ENCODE measurements at places on chromosomes 1 and 21.

- DNase-seq, result no peak
Observed at GRCh38 chr1:184858288-184858687, 103.6 kb upstream of the EDEM3 start.

- no peak for DNase-seq
Observed at GRCh38 chr21:16502273-16502672, 772.5 kb downstream of the USP25 start.

GRCh38 chr1:15008783-15009729 is 144.5 kb upstream of the TMEM51 start:
- DNase-seq, result no peak

- peak; percentile 42 for DNase-seq
Observed at GRCh38 chr1:91015358-91015780, 6.5 kb downstream of the ZNF644 start.

DNA sequence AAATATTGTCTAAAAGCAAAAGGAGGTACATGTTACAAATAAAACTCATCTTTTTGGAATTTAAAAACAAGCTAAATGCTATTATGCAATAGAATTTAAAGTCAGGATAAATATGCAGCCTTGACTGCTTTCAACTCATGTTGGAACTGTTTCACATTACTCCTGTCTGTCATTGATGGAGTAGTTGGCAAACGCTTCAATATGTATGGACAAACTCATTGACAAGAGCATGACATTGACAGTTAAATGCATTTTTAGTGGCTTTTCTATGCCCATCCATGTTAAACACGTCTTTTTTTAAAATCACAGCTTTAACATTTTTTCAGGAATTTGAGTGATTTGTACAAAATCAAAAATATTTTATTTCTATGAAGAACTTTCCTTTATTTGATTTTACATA is 1560.5 kb downstream of the KCNT2 start:
- DNase-seq, result no peak

DNA sequence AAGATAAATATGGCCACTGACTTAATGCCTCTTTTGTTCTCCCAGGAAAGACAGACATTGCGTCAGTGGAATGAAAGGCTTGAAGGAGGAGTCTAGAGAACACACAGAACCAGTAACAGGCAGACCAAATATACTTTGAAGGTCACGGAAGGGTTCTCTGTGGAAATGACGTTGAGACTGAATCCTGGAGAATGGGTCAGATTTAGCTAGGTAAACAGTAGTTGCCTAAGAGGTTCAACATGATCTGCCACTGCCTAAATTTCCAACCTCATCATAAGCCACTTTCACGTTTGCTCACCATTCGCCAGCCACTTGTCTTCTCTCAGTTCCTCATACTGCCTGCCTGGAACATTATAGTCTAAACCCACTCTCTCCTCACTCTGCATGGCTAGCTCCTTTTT is 20.5 kb downstream of the PLA2G4A start:
- DNase-seq, result no peak

DNA sequence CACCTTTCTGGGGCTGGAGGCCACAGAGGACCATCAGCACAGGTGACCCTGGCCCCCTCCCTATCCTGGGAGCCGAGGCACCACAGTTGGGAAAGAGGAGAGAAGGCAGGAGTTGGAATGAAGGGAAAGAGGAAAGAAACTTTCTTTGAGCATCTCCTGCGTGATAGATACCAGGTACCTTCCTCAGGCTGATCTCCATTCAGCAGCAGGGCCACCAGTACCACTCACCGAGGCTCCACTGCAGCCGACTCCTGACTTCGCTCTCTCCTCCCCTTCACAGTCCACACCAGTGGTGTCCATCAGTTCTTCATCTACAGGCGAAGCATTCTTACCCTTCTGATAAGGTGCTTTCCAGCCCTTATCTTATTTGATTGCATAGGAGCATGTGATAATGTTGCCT is 55.3 kb downstream of the LGR6 start:
- DNase-seq, result no peak

DNA sequence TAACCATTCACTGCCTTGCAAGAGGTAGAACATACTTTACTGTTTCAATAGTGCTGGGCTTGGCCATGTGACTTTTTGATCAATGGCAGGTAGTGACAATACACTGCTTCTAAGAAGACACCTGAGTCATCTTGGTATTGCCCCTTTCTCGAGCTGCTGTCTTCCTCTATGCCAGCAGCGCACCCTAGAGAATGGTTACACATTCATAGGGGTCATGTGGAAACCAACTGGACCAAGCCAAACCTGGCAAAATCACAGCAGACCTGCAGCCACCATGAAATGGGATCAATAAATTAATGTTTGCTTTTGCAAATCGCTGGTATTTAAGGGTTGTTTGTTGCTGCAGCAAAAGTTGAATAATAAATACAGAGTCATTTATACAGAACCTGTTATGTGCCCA is 122.3 kb downstream of the GRIK1 start:
- no peak for DNase-seq

DNA sequence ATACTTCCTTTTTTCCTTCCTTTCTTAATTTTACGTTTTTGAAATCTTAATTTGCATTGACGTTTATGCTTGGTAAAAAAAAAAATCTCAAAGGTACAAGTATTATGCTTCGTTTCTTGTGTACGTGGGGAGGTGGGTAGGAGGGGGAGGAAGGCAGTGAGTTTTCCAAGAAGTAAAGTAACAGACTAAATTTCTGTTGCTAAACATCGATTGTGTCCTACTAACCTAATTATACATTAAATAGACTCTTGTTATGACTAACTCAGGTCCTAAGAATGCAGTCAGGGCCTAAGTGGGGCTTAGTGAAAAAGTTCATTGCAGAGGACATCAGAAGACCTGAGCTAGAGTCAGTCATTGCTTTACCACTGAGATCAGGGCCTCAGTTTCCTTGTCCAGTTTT is 17.5 kb downstream of the NEK7 start:
- no peak for DNase-seq

DNA sequence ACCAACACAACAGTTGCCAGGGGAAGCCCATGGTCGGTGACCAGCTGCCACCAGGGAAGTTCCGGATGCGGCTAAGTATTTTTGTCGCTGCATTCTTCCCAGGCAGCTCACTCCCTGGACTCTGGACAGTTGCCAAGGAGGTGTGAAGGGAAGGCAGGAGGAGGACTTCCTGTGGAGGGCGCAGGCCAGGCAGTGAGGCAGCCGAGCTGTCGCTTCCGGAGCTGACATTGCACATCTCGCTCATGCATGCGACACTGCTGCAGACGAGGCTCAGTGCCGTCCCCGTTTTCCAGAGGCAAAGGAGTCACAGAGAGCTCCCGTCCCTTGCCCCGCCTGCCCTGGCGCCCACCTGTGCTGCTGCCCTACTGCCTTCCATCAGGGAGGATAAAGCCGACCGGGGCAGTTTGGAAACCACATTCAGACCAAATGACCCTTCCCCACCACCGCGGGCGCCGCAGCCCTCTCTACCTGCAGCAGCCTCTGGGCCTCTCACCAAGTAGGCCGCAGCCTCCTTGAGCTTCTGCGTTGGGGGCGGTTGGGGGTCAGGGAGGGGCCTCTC is 81.4 kb downstream of the NENF start:
- peak; percentile 95 for DNase-seq

GRCh38 chr1:89198491-89199072 is at the start of gene GBP4:
Gene GBP4, minus strand, starts transcription at chr1:89198942. Its CDS starts 108 bp downstream, at chr1:89198834.
- peak; percentile 20 for DNase-seq

GRCh38 chr1:162906485-162906884 is 45.5 kb upstream of the CCDC190 start:
- peak; percentile 74 for DNase-seq

DNA sequence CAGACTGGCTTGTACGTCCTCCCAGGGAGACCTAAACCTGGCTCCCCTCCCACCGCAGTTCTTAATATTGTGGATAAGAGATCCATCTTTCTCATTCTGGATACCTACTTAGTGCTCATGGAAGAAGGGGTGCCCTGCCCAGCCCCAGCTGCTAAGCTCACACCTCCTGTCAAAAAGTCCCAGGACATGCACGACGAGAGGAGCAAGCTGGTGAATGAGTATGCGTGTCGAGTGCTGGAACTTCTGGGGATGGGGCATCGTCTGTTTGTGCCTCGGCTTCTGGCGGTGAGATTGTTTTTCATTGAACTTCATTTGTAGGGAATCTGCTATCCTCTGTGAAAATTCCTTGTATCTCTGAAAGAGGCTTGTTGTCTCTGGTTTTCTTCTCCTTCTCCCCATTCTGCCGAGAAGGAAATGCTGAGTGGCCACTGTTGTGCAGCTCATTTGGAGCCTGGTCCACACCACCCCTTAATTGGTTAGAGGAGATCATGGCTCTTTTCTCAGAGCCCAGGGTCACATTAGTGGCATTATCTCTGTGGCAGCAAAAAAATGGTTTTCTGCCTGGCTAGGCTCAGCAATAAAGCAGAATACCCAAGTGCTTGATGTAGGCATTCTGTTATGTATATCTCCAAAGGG is 199.4 kb upstream of the CACYBP start:
- no peak for DNase-seq

DNA sequence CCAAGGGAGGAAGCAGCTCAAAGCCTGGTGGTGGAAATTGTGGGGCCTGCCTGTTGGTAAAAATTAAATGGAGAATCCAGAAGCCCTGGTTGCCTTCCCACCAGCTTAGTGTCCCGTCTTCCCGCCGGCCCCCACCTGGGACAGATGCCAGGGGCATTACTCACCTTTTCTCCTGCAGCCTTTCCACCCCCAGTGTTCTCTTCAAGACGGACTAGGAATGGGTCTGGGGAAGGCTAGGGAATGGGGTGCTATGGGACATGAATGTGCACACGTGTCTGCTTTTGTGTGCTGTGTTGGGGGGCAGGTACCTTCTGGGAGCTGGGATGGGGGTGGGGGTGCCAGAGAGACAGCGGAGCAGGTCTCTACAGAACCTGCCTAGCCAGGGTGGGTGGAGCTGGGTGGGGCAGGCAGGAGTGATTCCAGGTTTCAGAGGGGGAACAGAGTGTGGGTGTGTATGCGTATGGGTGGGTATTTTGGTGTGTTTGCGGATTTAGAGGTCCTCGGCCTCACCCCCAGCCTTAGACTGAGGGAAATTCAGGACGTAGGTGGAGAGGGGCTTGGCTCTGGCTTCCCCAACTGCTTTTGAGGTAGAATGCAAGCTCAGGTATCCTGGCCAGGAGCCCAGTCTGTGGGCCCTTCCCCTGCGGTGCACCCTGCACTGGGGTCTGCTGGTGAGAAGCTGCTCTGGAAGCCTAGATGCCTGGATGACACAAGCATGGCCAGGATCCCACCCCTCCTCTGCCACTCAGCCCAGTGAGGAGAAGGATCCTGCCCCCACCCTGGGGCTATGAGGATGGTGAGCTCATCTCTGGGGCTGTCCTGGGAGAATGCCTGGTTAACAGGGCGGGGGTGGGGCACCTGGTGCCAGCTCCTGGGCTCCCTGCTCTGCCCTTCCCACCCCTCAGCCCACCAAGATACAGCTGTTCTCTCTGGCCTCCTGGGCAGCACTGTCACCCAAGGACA is 7.8 kb downstream of the VANGL2 start:
- peak; percentile 84 for DNase-seq

DNA sequence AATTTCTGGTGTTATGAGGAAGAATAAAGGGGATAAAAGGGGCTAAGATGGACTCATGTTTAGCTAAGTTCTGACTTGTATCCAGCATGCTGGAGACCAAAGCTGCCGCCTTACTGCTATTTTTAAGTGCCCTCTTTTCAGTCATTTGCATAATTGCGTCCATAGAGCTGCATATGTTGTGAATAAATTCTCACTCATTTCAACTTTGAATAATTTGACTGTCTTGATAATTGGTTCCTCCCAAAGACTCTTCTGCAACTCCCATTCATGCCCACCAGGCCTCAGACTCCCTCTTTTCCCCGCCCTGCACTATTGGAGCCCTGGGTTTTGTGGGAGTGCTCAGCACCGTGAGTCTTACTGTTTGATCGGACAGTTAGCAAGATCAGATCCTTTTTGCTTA is 45.0 kb downstream of the KIAA0040 start:
- no peak for DNase-seq

GRCh38 chr1:1066403-1067283 is 7.5 kb downstream of the RNF223 start:
- DNase-seq, result peak; percentile 70

GRCh38 chr21:32966120-32966519 is 59.6 kb upstream of the OLIG2 start:
- no peak for DNase-seq

DNA sequence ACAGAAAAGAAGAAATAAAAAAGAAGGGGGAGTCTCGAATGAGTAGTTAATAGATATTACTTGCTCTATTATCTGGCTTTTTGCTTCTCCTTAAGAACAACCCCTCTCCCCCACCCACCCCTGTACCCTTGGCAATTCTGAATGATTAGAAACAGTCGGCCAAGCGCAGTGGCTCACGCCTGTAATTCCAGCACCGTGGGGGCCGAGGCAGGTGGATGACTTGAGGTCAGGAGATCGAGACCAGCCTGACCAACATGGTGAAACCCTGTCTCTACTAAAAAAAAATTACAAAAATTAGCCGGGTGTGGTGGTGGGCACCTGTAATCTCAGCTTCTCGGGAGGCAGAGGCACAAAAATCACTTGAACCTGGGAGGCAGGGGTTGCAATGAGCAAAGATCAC is 42.7 kb downstream of the GATAD2B start:
- no peak for DNase-seq

DNA sequence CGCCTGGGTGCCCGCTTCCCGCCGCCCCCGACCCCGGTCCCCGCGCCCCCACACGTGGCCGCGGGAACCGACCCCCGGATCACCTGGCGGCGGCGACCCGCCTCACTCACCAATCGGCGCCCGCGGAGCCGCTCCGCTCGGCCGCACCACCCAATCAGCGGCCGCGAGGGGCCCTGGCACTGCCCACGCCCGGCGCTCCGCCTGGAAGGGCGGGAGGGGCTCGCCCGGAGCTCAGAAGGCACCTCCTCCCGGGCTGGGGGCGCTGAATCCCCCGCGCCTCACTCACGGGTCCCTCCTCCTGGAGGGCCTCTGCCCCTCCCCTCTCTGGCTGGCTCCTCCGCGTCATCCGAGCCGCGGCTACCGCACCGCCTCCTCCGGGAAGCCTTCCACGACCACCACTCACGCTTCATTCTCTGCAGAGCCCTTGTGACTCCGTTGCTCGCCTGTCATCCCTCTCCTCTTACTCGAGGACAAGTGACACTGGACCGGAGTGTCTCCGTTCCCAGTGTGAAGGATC is 374 bp downstream of the SH2D5 start:
- DNase-seq, result peak; percentile 82

DNA sequence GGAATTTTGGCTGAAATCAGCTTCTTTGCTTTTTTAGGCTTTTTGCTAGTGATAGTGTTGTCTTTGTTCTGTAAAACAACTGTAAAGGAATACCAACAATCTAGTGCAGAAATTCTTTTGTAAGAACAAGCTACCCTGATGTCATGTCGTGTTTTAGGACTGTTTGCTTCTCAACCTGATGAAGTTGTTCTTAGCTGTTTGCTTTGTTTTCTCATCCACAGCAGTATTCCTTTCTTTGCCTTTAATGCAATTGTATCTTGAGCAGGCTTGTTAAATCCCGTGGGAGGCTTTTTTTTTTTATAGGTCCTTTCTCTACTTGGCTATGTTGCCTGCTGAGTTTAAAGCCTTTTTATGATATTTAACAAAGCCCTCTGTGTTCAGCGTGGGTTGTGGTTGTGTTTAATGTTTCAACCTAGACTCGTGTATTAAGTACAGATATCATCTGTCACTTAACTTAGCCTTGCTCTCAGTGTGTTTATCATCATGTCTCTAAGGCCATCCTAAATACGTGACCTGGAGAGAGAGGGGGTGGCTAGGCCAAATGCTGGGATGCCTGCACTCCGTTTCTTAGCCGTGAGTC is 31.6 kb downstream of the ADARB1 start:
- no peak for DNase-seq

GRCh38 chr1:107739651-107740050 is 225.3 kb downstream of the VAV3 start:
- DNase-seq, result no peak

- DNase-seq, result no peak
Observed at GRCh38 chr1:26468911-26469310, 3.3 kb upstream of the HMGN2 start.
